ENCODE measurements at places on chromosomes 3 and 15.

GRCh38 chr15:85463276-85463892 lies 83.0 kb downstream of the AKAP13 start:
- DNase-seq, result no peak

DNA sequence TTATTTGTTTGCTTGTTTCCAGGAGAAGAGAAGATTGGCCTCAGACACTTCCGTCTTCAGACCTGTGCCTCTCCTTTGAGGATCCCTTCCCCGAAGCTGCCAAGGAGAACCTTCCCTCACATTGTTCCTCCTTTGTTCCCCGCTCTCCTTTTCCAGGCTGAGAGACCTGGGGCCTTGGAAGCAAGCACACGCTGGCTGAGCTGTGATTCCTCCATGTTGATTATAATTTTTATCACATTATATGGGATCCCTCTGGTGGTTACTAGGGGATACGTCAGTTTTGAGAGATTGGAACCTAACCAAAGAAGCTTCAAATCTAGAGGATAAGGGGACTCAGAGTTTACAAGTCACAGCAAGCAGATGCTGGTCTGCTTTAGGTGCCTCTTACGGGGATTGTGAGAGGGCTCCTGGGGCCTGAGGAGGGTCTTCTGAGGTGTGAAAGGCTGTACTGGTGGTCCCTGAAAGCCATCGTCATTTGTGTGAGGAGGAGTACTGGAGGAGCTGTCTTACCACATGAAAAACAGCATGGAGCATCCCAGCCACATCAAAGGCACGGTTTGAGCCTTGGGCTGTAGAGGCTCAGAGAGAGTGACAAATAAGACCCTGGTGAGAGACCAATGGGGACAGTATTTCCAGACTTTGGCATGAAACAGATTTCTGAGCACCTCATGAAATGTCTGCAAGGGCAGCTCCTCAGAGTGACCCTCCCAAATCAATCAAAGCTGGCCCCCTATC lies 760.1 kb upstream of the CFAP20DC start:
- DNase-seq, result no peak

DNA sequence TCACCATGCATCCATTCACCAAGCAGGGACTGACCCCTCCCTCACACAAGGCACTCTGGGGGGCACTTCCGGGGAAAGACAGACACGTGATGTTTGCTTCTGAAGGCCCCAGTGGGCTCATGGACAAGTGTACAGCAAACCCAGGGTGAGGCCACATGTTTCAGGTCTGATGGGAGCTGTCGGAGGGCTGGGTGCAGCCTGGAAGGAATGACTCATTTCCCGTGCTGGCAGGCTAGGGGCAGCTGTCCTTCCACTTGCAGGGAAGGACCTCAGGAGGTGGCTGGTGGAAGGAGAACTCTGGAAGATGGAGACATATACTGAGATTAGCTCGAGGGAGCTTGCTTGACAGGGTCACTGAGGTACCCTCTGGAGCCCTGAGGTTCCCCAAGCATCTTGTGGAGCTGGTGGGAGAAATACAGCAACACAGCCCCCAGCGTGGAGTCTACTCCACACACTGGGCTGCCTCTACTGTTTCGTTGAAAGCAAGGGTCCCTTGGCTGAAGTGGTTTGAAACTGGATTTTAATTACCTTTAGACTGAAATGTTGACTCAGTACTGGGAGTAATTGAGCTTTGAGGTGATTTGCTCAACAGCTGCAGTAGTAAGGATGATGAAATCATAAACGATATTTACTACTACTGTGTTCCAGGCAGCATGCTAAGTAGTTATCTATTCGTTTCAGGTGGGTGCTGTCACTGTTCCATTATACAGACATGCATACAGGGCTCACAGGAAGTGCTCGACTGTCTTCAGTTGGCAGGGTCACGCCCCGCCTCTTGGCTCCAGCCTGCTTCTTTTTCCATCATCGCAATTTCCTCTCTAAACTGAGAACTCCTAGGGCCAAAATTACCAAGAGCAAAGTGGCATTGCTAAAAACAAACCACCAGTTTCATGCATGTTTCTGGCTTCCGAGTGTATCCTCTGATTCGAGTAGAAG lies 230.4 kb downstream of the ADAMTS17 start:
- DNase-seq, result no peak

DNA sequence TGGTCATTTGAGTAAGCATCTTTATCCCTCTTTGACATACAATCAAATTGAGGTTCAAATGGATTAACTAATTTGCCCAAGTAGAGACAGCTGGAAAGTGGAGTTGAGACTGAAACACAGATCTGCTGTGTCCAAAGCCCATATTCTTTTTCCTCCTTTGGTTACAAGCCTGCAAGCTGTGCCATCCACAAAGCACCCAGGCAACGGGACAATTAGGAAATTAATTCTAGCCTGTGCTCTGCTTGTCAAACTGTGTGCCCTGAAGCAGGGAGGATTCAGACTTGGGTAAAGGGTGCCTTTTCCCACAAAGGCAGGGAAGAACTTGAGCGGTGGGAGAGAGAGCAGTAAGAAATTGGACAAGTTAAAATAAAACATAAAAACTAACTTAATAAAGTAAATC lies 127.9 kb downstream of the DTWD1 start:
- DNase-seq, result no peak

- no peak for DNase-seq
Measured at GRCh38 chr3:188533612-188534357, 379.8 kb downstream of the LPP start.

- DNase-seq, result no peak
Measured at GRCh38 chr3:31364188-31364587, 168.5 kb upstream of the STT3B start.

DNA sequence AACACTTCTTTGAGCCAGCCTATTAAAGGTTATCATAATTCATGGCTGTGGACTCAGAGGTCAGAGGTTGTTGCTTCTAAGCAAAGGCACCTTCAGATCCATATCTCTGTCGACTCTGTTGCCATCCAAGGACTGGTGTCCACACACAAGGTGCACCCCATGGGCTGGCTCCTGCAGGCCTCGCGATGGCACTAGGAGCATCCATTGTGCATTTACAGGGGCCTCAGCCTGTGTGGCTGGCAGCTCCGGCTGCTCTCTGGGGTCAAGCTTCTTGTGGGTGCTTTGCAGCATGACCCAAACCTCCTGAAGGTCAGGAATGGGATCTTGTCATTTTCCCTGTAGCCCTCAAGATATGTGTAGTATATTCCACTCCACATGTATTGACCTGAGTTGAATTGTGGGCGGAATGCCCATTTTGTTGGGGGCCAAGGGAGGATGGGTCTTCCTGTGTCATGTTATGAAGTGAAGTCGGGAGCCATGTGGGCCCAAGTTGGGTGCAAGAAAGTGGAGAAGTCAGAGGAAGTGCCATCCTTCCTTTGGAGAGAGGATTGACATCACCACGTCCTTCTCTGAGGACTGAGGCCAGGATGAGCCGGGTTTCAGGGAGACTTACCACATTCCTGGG lies 43.9 kb downstream of the CHDH start:
- DNase-seq, result no peak

GRCh38 chr3:127777921-127778656 lies 44.2 kb downstream of the MGLL start:
- no peak for DNase-seq

DNA sequence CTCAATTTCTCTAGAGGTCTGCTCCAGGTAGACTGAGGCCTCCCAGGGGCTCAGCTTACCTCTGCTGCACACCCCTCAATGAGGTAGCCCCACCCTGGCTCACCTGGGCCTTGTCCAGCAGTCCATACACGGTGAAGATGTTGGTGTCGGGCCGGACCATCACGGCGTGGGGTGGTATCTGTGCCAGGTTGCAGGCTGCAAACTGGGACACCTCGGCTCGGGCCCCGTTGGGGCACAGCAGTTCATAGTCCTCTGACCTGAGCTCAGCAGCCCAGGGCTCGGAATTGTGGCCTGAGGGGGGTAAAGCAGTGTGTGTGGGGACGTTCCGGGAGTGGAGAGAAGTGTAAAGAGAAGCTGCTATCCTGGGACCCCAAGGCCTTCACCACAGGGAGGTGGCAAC lies 23.2 kb downstream of the MELTF start:
- DNase-seq, result no peak

DNA sequence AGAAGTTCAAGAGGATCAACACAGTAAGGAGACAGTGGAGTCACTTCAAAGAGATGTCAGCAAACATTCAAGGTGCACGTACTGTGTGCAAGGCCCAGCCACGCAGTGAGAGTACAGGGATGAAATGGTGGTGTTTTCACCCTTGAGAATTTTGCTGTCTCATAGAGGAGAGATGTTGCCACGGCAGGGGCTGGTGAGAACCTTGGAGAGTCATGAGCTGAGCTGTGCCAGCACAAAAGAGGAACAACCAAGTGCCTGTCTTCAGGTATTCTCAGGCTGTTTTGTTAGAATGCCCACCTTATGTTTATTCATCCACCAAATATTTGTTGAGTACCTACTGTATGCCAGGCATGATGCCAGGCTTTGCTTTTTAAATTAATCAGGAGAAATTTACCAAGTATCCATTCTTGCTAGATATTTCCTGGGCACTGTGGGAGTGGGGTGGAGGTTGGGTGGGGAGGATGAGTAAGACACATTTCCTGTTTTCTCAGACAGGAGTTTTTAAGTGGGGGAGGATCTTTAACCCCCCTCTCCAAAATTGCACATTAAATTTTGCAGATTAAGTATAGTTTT lies 72.6 kb downstream of the SLC6A11 start:
- DNase-seq, result no peak

GRCh38 chr3:100333970-100334487 lies 528 bp upstream of the NIT2 start:
- DNase-seq, result no peak

- DNase-seq, result no peak
Measured at GRCh38 chr3:46060551-46060950, 33.3 kb upstream of the XCR1 start.

- DNase-seq, result no peak
Measured at GRCh38 chr3:194817936-194818335, 132.3 kb downstream of the FAM43A start.

DNA sequence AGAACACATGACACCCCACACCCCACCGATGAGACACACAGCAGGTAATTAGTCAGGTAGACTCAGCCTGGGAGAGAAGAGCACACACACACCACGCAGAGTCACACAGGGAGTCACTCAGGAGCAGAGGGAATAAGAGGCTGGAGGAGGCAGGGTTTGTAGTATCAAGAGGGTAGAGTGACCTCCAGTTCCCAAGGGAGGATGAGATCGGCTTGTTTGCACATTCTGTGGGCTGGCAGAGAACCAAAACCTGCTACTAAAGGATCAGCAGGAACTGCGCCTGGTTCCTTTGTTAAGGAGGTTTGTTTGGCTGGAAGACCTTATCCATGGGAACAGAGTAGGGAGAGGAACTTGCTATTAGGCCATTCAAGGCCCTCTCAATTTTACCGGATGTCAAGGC lies 281.4 kb upstream of the SLCO3A1 start:
- no peak for DNase-seq

GRCh38 chr3:120909602-120909878 lies 1.5 kb downstream of the STXBP5L start:
- no peak for DNase-seq

- DNase-seq, result no peak
Measured at GRCh38 chr15:87747087-87747486, 509.5 kb downstream of the NTRK3 start.

GRCh38 chr3:108208831-108209230 lies 13.4 kb downstream of the IFT57 start:
- DNase-seq, result no peak

- DNase-seq, result no peak
Measured at GRCh38 chr15:82044373-82045178, 1.2 kb downstream of the MEX3B start.

All from stimulated activated CD8-positive, alpha-beta memory T cell treated with anti-CD3 and anti-CD28 coated beads, Interleukin-7, amount 100 ng/mL, for 4 hours (primary cell).